ENCODE measurements at places on chromosomes 3 and 15.

GRCh38 chr15:98518823-98519561, 129.3 kb upstream of the IGF1R start:
- peak; percentile 38 for DNase-seq

DNA sequence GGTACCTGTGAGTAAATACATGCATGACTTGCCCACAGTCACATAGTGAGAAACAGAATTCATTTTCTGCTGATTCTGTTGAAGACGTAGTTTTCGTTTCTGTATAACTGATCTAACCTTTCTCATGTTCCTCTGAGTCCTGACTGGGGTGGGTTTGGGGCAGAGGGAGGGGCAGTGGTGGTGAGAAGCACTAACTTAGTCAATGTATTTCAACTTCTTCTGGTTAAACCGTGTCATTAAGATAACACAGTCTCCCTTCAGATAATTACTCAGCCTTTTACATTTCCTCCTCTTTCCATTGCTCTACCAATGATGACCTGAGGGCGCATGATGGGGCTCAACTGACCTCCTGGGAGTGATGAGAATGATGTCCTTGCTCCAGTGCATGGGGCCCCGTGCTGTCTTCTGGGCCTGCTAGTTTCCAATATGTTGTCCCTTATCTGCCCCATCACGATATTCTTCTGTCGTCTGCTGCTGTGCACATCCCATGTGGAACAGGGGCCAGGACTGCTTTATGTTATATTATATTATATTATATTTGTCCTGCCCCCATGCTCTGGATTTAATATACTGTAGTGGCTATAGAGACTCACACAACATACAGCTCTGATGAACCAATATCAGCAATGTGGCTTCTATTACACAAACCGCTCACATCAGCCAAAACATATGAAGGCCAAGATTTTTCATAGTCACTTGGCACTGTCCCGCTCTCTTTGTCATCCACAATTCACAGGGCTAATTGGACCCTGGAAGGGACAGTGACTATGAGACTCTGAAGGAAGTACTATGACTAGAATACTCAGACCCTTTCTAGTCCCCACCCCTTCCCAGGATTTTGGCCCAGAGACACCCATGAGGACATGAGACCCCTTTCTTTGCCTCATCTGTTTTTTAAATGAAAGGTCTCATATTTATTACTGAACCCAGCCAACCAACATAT, 407.1 kb upstream of the MCTP2 start:
- DNase-seq = no peak

DNA sequence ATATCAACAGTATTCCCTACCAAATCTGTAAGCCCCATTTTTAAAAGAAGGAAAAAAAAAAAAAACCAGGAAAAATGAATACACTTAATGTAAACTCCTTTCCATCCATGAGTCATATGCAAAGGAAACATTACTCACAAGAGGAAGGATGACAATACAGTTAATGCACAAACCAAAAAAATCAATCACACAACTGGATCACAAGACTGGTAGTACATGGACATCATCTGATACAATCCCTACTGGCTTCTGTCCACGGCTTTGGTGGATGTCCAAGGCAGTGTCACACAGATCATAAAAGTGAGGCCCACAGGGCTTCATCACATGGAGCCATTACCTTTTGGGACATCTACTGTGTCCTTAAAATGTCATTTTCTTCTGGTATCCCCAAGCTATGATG, 44.0 kb downstream of the SUCLG2 start:
- no peak for DNase-seq

- DNase-seq = no peak
These were observed 43.5 kb downstream of the NCK1 start for GRCh38 chr3:136905549-136905948.

DNA sequence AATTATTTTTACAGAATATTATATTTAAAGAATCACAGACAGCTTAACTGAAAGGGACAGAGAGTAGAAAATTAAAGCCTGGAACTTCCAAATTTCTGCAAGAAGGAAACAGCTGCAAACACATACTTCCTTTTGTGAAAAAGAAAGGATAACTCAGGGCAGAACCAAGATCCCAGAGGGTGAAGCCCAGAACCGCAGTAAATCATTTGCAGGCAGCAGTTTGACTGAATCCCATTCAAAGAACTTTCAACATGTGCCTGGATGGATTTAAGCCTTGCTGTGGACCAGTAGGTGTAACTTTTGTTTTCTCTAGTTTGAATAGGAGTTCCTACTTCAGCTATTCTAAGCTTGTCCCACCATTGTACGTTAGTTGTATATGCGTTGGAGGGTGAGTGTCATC, 733.2 kb downstream of the ROBO2 start:
- DNase-seq = no peak

DNA sequence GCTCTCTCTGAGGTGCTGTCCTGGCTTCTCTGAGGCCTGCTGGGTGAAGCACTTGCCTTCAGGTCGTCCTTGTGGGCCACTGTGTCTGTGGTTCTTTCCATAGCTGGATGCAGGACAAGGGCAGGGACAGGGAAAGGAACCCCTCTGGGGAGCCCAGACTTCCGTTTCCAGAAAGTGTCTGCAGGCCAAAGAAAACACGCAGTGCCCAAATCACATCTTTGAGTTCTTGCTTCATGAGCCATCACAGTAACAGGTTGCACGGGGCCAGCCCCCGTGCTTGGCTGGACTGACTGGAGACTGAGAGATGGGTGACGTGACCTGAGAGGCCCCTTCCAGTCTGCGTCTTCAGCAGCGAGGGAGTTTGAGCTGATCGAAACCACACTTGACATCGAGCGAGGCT, 115.8 kb downstream of the GABRG3 start:
- DNase-seq = no peak

- DNase-seq = no peak
These were observed 50.4 kb downstream of the SLC2A2 start for GRCh38 chr3:170976190-170976519.

DNA sequence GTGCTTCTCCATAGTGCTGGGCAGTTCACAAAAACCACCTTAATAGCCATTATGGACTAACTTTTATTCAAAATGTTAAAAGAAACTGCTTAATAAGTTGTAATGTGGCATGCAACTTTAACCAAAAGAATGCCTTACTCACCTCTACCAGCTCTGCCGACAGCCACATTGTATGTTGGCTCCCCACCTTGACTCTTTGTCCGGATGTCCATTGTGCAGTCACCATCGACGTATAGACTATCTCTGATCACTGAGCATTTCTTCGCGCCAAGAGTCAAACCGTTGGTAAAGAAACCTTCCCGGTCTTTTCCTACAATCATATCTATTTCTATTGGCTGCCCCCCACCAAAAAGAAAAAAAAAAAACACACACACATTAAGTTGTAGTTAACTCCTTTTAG, 2.5 kb downstream of the PFN2 start:
- DNase-seq = peak; percentile 56

DNA sequence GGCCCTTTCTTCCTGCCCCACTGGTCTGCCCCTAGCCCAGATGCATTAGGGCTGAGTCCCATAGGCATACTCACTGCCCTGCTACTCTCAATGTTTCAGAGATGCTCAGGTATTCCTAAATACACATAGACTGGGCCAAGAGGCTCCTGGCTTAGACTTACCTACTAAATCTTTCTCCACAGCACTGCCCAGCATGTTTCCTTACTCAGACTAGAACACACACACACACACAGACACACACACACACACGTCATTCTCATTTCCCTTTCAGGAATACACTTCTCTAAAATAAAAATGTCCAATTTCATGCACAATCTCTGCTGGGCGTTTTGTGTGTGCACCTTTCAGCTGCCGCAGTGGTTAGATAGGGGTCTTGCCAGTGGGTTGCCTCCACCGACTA, 175.7 kb downstream of the FAM43A start:
- no peak for DNase-seq

DNA sequence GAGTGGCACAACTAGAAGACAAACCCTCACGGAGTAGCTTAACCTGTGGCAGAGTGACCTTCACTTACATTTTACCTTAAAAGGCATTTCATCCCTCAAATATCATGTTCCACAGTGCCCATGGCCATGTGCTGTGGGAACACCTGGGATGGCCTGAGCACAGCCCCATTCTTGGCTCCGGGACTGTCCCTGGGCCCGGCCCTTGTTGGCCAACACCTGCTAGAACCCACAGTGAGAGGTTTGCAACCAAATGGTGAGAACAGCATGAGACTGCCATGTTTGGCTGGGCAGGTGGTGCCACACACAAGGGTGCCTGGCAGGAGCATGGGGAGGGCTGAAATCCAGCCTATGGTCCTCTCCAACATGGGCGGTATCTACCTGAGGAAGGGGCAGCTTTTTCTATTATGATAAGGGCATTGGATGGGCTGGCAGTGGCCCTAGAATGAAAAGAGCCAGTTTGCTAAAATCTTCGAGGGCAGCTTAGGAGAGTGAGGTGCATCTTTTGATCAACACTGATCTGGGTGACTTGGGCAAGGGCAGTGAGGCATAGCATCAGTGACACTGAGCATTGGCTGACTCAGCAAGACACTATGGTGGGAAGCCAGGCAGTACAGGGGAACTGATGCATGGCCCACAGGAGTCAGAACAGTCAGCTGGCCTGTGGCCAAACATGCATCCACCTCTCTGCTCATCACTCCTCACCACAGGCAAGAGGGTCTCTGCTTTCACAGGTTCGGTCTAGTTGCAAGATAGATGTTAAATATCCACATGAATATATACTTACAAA, 53.9 kb downstream of the SYNM start:
- DNase-seq = no peak

GRCh38 chr3:36215241-36215640, 165.1 kb upstream of the STAC start:
- DNase-seq = no peak

GRCh38 chr3:34544136-34544535, 745.7 kb downstream of the PDCD6IP start:
- DNase-seq = no peak

- DNase-seq = no peak
These were observed 27.6 kb upstream of the CXCR6 start for GRCh38 chr3:45915518-45916231.

GRCh38 chr15:77825546-77825945, 192.8 kb upstream of the LINGO1 start:
- no peak for DNase-seq

GRCh38 chr3:32951410-32951811, at the start of gene CCR4:
TSS of gene CCR4 (plus strand) at chr3:32951644. CDS start at chr3:32953423, 1,779 bp downstream.
- DNase-seq = no peak

GRCh38 chr3:112770032-112770626, 76.5 kb downstream of the CD200R1L start:
- no peak for DNase-seq

- peak; percentile 23 for DNase-seq
These were observed 52.1 kb downstream of the ITGB5 start for GRCh38 chr3:124834723-124835718.

- DNase-seq = no peak
These were observed 14.3 kb upstream of the CACNA2D2 start for GRCh38 chr3:50517721-50518206.

- no peak for DNase-seq
These were observed 425.2 kb downstream of the ZBTB20 start for GRCh38 chr3:114721864-114722263.

DNA sequence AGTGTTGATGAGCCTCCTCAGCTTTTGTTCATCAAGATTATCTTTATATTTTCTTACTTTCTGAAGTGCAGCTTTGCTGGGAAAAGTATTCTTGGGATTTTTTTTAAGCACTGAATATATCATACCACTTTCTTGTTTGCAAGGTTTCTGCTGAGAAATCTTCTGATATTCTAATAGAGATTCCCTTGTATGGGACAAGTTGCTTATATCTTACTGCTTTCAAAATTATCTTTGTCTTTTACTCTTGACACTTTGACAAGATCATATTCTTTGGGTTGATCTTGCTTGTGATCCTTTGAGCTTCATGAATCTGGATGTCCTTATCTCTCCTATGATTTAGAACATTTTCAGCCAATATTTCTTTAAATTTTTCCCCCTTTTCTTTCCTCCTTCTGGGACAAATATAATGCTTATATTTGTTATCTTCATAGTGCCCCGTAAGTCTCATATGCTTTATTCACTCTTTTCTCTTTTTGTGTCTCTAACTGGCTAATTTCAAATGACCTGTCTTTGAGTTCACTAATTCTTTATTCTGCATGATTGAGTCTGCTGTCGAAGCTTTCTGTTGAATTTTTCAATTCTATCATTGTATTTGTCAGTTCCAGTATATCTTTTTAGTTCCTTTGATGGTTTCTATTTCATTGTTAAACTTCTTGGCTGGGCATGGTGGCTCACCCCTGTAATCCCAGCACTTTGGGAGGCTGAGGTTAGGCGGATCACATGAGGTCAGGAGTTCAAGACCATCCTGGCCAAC, 211.4 kb upstream of the MANF start:
- no peak for DNase-seq

- no peak for DNase-seq
These were observed 174.7 kb downstream of the CD47 start for GRCh38 chr3:107916171-107916570.

- no peak for DNase-seq
These were observed 25.3 kb downstream of the SLC30A4 start for GRCh38 chr15:45497261-45497660.

GRCh38 chr3:123695731-123696640, 111.1 kb upstream of the HACD2 start:
- DNase-seq = no peak

- no peak for DNase-seq
These were observed 17.8 kb downstream of the SPATA12 start for GRCh38 chr3:57078344-57078634.

DNA sequence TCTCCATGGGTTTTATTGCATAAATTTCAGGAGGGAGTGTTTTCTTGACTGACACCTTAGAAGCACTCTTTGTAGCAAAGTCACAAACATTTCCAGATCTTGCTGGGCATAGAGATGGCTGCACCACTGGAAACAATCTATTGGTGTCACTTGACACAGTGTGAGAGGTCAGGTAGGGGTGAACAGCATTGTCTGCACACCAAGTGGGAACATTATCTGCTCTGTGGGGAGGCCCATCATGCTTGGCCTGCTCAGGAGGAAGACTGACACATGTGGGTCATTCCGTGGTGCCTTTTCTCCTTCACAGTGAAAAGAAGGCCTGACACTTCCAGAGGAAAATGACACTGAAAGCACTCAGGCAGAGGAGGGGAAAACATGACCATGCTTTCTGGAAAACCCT, 149.9 kb upstream of the GALNT15 start:
- no peak for DNase-seq

- no peak for DNase-seq
These were observed 32.3 kb downstream of the PDZRN3 start for GRCh38 chr3:73592154-73593144.

DNA sequence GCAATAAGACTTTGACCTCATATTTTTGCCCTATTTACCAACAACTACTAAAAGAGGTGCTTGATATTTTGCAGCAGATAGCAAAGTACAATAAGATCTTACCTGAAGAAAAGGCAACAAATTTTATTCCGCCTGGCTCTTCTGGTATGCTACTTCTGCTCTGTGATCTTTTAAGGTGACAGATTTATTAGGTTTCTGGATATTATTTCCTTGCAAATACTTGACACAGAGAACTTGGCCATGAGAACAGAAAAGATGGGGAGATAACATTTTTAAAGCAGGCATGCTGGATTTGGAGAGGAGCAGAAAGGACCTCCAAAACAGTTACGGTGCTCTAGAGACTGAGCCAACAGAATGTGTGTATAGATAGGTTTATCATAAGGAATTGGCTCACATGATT, 86.7 kb upstream of the RNF7 start:
- no peak for DNase-seq

GRCh38 chr3:194009019-194009418, 126.9 kb upstream of the HES1 start:
- no peak for DNase-seq

Measured in SW 1271 (cell line).